ENCODE measurements at places on chromosomes 6 and 20. TPM values are rescaled to one million over a fixed set of nuclear protein-coding genes. Genes with fewer than 3 reads are reported as not detected.

Gene XPO5
- 64.0 TPM for total RNA-seq

Gene HMGCLL1
- total RNA-seq, result 0.96 TPM

DNA sequence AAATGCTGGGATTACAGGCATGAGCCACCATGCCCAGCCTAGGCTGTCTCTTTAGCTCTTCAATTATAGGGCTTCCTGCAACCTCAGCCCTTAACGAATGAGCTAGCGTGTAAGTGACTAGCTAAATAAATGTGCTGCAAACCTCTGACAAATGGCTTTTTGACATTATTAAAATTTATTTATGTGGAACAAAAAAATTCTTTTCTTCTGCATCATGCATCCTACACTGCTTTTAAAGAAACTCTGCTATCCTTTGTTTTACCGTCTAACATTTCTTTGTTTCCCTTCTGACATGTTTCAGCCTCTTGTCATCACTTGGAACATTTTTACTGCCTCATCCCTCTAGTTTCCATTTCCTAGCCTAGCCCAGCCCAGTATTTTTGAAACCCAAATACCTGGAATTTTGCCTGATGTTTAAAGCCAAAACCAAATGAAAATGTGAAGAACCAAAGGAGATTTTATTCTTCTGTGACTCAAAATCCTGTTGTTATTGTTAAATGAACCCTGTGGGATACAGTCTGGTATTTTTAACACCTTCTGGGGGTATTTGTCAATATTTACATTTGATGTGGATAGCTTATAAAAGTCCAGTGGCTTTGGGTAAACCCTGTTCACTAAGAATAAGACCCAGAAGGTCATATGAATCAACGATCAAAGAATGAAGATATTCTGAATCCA, 9.5 kb downstream of the NT5E start:
- DNase-seq, result no peak

GRCh38 chr6:35076997-35077712, 64.0 kb downstream of the TCP11 start:
- DNase-seq, result no peak

Gene PGC
- not detected for total RNA-seq

Gene RSPH9
- total RNA-seq, result 0.31 TPM

- no peak for DNase-seq
Observed at GRCh38 chr6:100084316-100084990, 90.4 kb upstream of the MCHR2 start.

- DNase-seq, result no peak
Observed at GRCh38 chr6:146813554-146813953, 214.8 kb downstream of the ADGB start.

GRCh38 chr20:62345681-62346370, 21.3 kb downstream of the LAMA5 start:
- no peak for DNase-seq

Gene ATP9A
- 81.2 TPM for total RNA-seq

DNA sequence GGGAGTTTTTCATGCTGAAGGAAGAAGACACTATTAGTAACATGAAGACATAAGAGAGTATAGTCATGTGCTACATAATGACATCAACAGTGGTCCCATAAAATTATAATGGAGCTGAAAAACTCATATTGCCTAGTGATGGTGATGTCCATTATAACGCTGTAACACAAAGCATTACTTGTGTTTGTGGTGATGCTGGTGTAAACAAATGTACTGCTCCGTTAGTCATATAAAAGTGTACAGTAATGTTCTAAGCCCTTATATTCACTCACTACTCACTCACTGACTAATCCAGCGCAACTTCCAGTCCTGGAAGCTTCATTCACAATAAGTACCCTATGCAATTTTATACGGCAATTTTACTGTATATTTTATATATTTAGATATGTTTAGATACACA, 26.8 kb upstream of the ASF1A start:
- no peak for DNase-seq

DNA sequence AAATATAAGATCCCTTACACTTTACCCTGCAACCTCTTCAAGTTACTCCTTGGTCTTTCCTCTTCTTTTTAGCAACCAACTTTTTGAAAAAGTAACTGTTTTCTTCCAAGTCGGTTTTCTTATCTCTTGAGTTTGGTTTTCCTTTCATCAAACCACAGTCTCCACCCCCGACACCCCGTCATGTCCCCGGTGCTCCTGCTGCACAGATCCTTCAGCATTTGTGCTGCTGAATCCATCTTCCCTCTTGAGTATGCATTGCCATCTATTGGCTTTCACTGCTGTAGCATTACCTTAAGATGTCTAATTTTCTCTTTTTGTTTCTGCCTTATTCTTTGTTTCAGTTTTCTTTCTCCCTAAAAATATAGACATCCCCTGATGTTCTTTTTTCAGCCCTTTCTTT, 11.9 kb upstream of the TNFRSF21 start:
- no peak for DNase-seq

DNA sequence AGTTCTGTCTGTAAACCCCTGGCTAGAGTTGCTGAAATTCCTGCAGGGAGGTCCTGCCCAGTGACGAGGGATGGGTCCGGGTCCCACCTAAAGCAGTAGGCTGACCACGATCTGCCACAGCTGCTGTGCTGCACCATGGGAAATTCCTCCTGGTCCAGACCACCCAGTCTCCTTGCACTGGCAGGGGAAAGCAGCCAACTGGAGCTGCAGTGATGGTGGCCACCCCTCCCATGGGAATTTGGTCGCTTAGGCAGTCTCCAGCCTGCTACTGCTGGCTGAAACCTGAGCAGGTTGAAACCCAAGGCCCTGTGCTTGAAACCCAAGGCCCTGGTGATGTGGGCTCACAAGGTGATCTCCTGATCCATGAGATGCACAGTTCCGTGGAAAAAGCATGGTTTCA, 23.9 kb upstream of the MOXD1 start:
- DNase-seq, result no peak

DNA sequence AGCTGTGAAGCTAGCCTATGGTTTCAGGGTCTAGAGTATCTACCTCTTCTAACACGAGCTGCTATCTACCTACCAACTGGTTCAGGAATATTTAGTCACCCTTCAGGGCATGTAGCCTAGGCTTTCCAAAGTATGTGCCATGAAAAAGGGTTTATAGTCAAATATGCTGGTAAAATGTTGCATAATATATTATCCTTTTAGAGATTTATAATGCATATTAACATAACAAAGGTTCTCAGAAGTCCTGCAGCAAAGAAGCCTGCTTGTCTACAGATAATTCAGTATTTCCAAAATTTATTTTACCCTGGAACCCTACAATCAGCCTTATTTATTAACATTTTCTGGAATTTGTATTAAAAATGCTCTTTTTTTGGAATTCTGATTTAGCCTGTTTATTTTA, 56.0 kb downstream of the PRDM13 start:
- DNase-seq, result no peak

- DNase-seq, result no peak
Observed at GRCh38 chr20:12022126-12022525, 104.4 kb downstream of the BTBD3 start.

Gene RIPOR3
- 0.29 TPM for total RNA-seq

Gene XKR7
- 2.7 TPM for total RNA-seq

- no peak for DNase-seq
Observed at GRCh38 chr6:47112317-47112716, 70.2 kb upstream of the ADGRF1 start.

DNA sequence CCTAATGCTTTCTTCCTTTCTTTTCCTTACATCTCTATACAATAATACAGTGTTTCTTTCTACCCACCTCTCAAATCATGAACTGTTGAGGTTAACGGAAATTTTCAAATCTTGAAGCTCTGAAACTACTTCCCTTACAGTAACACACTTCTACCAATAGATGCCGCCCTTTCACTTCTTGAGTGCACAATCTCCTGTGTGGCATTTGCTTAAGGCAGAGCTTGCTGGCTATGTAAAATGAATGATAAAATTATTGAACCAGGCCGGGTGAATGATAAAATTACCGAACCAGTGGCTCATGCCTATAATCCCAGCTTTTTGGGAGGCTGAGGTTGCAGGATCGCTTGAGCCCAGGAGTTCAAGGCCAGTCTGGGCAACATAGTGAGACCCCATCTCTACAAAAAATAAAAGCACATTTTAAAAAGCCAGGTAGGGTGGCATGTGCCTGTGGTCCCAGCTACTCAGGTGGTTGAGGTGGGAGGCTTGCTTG, 56.8 kb downstream of the KCNS1 start:
- peak; percentile 13 for DNase-seq

- DNase-seq, result no peak
Observed at GRCh38 chr6:138509371-138509770, 10.1 kb upstream of the NHSL1 start.

DNA sequence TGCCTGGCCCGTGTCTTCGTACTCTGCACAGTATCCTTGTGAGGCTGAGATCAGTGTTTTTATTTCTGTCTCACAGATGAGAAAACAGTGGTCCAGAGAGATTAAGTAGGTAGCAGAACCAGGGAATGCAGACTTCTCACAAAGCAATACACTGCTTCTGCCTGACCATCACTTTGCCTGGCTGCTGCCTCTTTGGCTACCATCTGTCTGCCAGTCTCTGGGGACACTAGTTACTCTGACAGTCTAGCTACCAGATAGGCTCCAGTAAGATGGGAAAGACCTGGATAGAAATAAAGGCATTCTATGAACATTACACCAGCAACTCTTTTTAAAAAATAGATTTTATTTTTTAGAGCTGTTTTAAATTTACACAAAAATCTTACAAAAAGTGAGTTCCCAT, 96.9 kb downstream of the PHACTR3 start:
- no peak for DNase-seq

DNA sequence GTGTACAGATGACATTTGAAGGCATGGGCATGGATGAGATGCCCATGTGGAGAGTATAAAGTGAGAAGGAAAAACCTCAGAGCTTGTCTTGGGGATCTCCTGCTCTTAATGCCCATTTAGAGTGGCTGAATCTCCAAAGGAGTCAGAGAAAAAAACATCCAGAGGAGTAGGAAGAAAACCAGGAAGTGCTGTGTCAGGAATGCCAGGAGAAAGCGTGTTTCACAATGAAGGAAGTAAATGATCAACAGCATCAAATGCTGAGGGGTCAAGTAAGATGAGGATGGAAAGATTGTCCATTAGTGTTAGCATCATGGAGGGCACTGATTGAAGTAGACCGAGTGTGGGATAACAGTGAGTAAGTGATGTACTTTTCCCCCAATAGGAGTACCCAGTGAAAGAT, 56.1 kb downstream of the FIG4 start:
- no peak for DNase-seq

DNA sequence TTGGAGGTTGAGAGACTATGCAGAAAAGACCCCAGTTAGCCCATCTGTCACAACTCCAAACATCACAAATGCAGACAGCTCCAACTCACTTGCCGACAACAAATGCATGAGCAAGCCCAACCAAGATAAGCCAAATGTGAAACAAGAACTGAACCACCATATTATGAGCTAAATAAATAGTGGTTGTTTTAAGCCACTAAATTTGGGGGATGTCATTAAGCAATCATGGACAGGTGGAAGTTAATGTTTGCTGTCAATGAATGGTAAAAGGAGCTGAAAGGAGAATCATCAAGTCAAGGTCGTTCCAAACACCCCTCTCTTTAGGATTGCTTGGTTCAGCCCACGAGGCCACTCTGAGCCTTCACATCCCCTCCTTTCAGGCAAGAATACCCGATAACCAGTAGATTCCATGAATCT, 71.2 kb upstream of the PLCB4 start:
- no peak for DNase-seq

DNA sequence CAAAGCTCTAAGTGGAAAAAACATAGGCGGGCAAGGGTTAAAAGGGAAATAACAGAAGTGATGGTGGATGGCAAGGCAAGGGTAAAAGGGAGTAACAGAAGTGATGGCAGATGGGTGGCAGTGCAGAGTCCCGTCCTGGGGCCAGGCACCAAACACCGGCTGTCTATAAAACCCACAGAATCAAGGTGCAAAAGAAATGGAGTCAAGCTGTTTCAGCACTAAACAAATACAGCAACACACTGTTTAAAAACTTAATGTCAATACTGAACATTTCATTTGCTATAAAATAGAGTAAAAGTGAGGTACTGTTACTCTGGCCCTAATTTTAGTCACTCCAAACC, 87.6 kb downstream of the MAN1A1 start:
- DNase-seq, result no peak

Gene TUBB2B
- 276 TPM for total RNA-seq

GRCh38 chr6:53585208-53585900, 40.5 kb upstream of the GCLC start:
- DNase-seq, result no peak

- no peak for DNase-seq
Observed at GRCh38 chr6:124226396-124226795, 422.7 kb downstream of the NKAIN2 start.

GRCh38 chr6:527989-528673, 128.8 kb downstream of the HUS1B start:
- no peak for DNase-seq

DNA sequence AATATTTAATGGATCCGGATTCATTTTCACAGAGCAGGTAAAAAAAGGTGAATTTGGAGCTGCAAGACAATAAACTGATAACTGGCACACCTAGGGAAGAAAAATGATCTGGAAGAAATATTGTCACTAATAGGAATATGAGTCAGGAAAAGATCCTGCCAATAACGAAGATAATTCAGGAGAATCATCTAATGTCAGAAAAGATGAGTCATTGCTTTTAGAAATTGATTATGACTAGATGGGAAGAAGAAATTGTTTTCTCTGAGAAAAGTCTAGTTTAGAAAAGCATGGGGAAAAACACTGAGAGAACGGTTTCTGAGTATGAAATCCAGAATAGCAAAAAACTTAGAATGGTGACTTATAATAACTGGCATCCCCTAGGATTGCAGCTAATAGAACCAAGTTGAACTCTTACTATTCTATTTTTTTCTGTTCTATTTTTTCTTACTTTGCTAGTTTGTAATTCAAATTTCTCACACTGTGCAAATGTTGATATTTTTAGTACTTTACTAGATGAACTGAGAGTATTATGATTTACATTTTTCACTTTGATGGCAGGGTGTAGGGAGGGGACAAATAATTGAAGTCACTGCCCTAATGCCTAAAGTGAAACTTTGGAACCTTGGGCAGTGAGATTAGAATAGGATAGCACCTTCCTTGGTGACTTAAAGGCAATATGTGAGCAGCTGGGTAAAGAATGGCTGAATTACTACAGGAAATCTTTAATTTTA, 38.2 kb upstream of the SUPT3H start:
- no peak for DNase-seq

Gene TAP2
- total RNA-seq, result 5.1 TPM

DNA sequence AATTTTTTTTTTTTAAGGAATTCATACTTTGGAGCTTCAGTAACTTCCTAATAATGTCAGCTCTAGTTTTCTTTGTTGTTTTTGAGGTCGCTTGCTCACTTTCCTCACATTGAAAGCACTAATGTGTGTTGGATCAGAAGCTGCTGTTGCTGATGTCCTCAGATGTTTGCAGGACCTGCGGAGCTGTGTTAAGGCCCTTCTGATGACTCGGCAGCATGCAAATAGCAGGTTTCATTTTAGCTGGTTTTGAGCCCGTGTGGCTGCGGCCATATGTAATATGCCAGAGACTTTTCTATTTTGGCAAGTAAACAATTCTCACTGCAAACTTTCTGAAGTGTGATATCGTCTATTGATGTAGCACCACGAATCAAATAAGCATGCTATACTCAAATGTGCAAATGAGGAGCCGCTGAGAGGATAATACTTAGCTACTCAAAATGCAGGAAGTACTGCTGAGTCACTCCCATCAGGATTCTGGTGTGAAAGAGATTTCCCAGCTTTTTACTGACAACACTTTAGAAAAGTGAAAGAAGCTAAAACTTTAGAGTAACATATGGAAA, 187.8 kb downstream of the SASH1 start:
- no peak for DNase-seq

Gene FGD2
- not detected for total RNA-seq

GRCh38 chr20:38547288-38548085, 33.5 kb upstream of the ADIG start:
- no peak for DNase-seq

Measured in progenitor cell of endocrine pancreas (in vitro differentiated cells).